ENCODE measurements at places on chromosomes 1 and 21.

GRCh38 chr1:69263921-69264391, 303.8 kb upstream of the LRRC7 start:
- no peak for DNase-seq

- no peak for DNase-seq
Observed at GRCh38 chr1:173333581-173333980, 126.5 kb upstream of the TNFSF4 start.

DNA sequence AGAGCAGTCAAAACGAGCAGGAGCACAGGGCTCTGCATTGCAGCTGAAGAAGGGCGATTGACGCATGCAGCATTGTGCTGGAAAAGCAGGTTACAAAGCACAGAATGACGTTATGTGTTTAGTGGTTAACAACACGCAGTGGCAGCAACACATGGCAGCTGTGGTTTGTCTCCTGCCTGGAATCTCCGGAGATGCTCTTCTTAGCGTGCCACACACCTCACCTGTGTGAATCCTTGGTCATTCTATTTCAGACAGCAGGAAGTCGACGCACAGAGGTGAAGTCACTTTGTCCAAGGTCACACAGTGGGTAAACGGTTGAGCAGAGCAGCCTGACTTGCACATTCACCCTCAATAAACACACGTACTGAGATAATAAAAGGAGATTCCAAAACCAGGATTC, 14.7 kb downstream of the OBSCN start:
- no peak for DNase-seq

- DNase-seq = no peak
Observed at GRCh38 chr1:102282955-102283354, 286.2 kb upstream of the OLFM3 start.

DNA sequence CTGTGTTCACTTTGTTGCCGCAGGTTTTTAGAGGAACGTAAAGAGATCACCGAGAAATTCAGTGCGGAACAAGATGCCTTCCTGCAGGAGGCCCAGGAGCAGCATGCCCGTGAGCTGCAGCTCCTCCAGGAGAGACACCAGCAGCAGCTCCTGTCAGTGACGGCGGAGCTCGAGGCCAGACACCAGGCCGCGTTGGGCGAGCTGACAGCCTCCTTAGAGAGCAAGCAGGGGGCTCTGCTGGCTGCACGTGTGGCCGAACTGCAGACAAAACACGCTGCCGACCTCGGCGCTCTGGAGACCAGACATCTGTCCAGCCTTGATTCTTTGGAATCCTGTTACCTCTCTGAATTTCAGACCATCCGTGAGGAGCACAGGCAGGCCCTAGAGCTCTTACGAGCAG, 42.6 kb downstream of the PCNT start:
- no peak for DNase-seq

DNA sequence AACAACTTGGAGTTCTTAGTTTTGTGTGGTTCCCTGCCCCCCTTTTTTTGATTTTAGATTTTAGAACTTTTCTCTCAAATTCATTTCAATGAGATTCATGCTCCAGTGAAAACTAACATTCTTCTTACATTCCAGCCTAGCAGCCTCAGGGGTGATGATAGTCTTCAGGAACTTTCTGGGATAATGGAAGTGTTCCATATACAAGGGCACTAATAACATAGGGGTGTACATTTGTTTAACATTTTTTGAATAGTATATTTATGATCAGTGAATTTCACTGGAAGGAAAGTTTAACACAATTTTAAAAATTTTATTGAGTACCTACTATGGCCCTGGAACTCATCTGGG, 61.4 kb upstream of the ZNF648 start:
- DNase-seq = no peak

GRCh38 chr1:172083191-172083590, 241.9 kb downstream of the DNM3 start:
- no peak for DNase-seq

- no peak for DNase-seq
Observed at GRCh38 chr1:46067652-46068051, 64.8 kb downstream of the PIK3R3 start.

- DNase-seq = no peak
Observed at GRCh38 chr1:30512914-30513265, 210.5 kb downstream of the MATN1 start.

DNA sequence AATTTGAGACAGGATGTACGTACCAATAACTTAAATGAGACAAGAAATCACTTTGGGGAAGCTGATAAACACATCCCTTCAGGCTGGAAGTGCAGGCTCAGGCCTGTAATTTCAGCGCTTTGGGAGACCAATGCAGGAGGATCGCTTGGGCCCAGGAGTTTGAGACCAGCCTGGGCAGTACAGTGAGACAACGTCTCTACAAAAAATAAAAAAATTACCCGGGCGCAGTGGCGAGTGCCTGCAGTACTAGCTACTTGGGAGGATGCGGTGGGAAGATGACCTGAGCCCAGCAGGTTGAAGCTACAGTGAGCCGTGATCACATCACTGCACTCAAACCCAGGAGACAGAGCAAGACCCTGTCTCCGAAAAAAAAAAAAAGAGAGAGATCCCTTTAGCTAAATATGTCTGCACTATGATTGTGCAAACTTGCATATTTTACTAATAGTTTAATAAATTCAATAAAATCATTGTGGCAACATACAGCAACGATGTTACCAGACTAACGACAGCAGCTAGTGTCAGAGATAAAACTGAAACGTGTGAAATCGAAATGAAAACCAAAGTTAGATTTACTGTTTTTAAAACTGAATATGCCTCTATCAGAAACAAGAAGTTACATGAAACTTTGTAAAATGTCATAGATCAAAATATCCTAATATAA, 54.7 kb downstream of the CD2 start:
- no peak for DNase-seq

DNA sequence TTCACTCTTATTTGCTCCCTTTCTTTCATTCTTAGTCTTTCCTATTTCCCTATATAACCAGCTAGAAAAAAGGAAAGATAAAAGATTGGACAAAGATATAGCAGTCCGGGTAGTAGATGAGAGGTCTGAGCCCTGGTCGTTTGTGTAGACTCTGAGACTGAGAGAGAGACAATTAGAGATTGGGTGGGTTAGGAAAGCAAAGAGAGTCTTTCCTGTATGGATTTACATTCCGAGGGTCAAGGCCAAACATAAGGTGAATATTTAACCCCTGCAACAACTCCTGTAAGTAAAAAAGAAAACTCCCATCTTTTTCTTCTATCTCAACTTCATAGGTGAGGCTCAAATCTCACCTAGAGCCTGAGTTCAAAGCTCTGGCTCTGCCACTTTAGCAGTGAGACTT, 218.0 kb upstream of the FGGY start:
- no peak for DNase-seq

DNA sequence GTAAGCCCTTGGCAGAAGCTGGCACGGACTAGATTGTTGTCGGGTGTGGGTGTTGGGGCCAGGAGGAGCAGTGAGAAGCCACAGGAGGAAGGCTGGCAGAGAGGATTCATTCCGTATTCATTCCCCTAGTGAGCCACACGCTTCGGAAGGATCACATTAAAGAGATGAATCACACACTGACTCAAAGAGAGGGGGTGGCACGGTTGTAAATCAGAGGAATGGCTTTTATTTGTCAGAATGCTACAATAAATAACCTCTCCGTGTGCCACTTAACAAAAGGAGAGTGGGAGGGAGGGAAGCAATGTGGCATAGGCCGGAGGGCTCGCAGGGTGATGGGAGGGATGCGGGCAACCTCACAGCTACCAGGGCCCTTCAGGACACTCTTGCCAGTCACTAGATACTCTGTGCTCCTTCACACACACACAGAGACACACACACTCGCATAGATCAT, 135.5 kb downstream of the HIVEP3 start:
- peak; percentile 26 for DNase-seq

DNA sequence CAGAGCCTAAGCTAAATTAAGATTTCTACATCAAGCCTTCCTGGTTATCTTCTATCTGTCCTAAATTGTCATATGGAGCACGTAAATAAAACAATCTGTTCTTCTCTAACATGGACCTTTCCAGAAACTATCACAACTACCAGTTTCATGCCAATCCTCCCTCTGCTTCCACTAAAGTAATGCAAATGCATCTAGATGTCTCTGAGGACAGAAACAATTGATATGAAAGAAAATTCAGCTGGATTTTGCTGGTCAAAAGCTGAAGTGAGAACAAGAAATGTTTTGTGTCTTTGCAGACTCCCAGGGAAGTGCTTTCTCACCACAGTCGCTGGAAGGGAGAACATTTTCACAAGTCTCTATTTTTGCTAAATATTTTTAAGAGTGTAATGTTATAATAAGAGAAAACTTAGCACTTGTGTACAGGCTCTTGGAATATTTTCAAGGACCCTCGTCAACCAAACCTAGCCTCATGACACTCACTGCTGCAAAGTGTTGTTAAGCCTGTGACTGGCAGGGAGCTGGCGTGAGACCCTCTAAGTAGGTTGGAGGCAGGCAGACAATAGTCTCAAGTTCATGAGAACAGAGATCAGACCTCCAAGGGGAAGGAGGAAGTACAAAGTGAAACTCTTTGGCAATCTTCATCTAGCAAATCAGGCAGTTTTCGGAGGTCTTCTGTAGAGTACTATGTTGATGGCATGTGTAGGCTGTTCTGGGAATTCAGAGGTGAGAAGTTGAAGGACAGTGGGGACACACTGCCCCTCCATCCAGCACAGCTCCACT, 38.8 kb downstream of the DNASE2B start:
- DNase-seq = no peak

DNA sequence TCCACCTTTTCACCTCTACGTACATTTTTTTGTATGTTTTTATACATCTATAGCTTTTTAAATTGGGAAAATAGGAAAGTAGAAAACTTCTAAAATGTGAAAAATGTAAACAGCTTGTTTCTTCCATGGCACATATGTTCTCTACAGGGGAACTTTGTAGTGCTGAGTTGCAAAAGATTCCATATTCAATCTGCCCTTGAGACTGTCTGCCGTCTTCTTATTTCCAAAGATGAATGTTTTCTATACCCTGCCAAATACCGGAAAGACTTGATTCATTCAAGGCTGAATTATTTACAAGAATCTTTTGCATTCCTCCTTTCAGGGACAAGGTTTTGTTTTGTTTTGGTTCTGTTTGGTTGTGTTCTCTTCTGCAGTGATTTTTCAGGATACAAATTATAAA, 1334.5 kb upstream of the ADGRL4 start:
- no peak for DNase-seq

Measured in activated T-cell treated with anti-CD3 and anti-CD28 coated beads for 4 hours (primary cell).